Activated CD4-positive, alpha-beta memory T cell treated with anti-CD3 and anti-CD28 coated beads, Interleukin-2, amount 10 ng/mL, durations not matched to agents 7 days and 5 days (primary cell): ENCODE measurements at places on chromosomes 12 and 14. TPM values are rescaled to one million over a fixed set of nuclear protein-coding genes. Genes with fewer than 3 reads are reported as not detected.

DNA sequence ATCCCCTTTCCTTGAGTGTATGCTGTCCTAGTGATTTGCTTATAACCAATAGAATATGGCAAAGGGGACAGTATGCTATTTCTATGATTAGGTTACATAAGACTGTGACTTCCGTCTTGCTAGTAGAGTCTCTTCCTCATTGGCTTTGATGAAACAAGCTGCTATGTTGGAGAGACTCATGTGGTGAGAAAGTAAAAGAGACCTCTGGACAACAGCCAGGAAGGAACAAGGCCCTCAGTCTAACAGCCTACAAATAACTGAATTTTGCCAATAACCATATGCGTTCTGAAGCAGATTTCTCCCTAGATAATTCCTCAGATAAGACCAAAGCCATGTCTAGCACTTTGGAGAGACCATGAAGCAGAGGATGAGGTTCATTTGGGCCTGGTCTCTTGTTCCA, 134.5 kb upstream of the NAV3 start:
- no peaks in the 10 kb centered on the region for H3K4me1 ChIP-seq
- H3K27ac ChIP-seq: no peak overlapping the region
- H3K27me3 ChIP-seq: no peaks in the 10 kb centered on the region
- no peak overlapping the region for H3K4me3 ChIP-seq

- no peaks in the 10 kb centered on the region for H3K36me3 ChIP-seq
- no peaks in the 10 kb centered on the region for H3K4me1 ChIP-seq
- no peak overlapping the region for H3K27ac ChIP-seq
- no peak overlapping the region for H3K4me3 ChIP-seq
These were observed 13.3 kb upstream of the LRRC10 start for GRCh38 chr12:69623970-69624369.

DNA sequence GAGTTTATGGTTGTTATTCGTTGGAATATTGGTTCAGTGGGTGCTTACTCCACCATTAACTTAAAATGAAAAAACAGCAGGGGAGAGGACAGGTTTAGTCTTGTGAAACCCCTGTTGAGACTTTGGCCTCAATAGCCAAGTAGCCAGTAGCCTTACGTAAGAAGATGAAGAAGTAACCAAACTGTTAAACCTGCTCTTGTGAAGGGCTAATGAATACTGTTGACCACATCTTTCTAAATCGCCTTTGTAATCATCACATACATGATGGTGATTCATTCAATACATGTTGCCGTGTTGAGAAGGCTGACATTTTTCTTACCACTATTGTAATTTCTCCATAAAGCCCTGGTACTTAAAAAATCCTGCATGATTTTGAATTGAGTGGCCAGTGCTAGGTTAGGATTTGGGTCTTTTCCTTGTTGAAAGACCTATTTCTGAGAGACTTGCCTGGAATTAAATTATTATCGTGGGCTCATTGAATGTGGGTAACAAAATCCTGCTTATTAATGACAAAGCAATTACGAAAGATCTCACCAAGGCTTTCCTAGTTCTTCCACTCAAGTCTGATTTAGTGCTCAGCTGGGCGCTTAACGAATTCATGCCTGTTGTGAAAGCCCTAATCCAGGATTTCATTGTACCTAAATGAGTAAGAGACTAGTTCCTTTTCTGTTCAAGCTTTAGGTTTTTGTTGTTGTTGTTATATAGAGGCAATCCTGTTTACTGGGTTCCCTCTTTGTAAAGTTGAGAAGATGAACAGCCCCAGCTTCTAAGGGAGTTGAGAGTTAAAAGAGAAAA, 333.1 kb downstream of the FUT8 start:
- H3K4me1 ChIP-seq: no peaks in the 10 kb centered on the region
- H3K27me3 ChIP-seq: no peaks in the 10 kb centered on the region
- no peak overlapping the region for H3K4me3 ChIP-seq
- DNase-seq: no peak

GRCh38 chr14:94045101-94045500, 19.0 kb downstream of the OTUB2 start:
- H3K27me3 ChIP-seq: no peaks in the 10 kb centered on the region
- H3K36me3 ChIP-seq: peaks cover 37% of the 10 kb centered on the region
- no peak overlapping the region for H3K4me3 ChIP-seq
- no peak overlapping the region for H3K27ac ChIP-seq

GRCh38 chr14:100317912-100318808, 5.0 kb upstream of the SLC25A47 start:
- no peak overlapping the region for H3K27ac ChIP-seq
- peaks cover 5% of the 10 kb centered on the region for H3K4me1 ChIP-seq
- H3K4me3 ChIP-seq: peak overlapping the region; percentile 58
- H3K27me3 ChIP-seq: peaks cover 7% of the 10 kb centered on the region
- peak; percentile 71 for DNase-seq

DNA sequence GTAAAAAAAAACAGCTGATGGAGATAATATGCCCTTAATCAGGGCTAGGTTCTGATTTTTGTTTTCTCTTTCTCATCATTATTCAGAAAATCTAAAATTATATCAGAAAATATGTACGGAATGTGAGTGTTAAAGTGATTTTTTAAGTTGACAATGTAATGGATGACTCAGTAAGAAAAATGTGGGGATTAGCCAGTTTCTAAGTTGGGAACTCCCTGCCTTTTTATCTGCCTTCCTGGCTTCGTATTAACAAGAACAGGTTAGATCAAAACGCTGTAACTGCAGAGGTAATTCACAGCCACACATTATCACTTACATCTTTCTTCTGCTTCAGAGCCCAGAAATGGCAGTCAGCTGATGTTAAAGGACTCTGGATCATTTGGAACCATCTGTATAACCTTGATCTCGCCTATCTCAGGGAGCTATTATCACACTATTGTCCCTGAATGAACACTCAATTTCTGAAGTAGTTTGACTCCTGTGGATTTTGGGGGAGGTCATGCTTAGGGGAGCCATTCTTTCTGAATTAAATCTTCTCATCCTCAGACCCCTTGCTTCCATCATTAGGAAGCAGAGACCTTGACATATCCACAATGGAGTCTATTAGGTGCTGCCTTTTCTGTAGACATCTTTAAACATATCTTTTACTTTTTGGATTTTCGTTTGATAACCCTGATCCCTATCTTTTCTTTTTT, 135.7 kb upstream of the SLC16A7 start:
- no peak overlapping the region for H3K27ac ChIP-seq
- H3K36me3 ChIP-seq: no peaks in the 10 kb centered on the region
- H3K4me3 ChIP-seq: no peak overlapping the region
- peaks cover 1% of the 10 kb centered on the region for H3K27me3 ChIP-seq
- no peaks in the 10 kb centered on the region for H3K4me1 ChIP-seq
- DNase-seq: no peak

DNA sequence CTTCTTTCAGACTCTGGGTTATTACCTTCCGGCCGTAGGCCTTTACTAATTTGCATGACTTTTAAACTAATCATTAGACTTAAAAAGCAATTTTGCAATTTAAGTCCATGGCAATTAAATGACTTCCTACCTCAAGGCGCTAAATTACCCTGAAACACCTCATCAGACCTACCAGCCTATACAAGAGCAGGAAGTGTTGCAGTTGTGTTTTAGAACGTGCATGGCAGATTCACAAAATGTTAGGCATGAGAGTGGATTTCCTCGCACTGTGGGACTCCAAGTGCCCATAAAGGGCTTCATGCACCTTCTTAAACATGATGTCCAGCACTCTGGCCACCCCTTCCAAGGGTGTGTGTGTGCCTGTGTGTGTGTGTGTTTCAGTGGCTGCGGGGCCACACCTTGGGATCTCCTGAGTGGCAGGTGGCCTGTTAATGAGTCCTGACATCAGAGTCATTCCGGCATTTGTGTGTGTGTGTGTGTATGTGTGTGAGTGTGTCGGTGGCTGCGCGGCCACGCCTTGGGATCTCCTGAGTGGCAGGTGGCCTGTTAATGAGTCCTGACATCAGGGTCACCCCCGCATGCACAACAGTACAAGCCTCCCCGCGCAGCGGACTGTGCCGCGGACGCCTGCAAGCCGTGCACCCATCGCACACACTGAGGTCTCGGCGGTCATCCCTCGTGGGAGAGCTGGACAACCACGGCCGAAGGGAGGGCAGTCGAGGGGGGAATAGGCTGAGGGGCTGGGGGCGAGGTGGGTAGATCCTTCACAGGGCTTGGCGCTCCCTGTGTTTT, 900 bp downstream of the C2CD5 start:
- peaks cover 48% of the 10 kb centered on the region for H3K4me1 ChIP-seq
- peaks cover 52% of the 10 kb centered on the region for H3K36me3 ChIP-seq
- peaks cover 9% of the 10 kb centered on the region for H3K27me3 ChIP-seq
- peak overlapping the region; percentile 92 for H3K4me3 ChIP-seq

GRCh38 chr12:40175045-40175444, 49.8 kb upstream of the LRRK2 start:
- no peak for DNase-seq
- H3K36me3 ChIP-seq: no peaks in the 10 kb centered on the region
- no peak overlapping the region for H3K27ac ChIP-seq
- H3K4me1 ChIP-seq: no peaks in the 10 kb centered on the region

GRCh38 chr12:110379197-110379596, 24.3 kb downstream of the ANAPC7 start:
- DNase-seq: no peak
- H3K4me3 ChIP-seq: no peak overlapping the region
- no peak overlapping the region for H3K27ac ChIP-seq
- H3K27me3 ChIP-seq: no peaks in the 10 kb centered on the region
- H3K4me1 ChIP-seq: peaks cover 14% of the 10 kb centered on the region

- H3K27me3 ChIP-seq: peaks cover 34% of the 10 kb centered on the region
- no peaks in the 10 kb centered on the region for H3K36me3 ChIP-seq
- H3K27ac ChIP-seq: no peak overlapping the region
These were observed 23.6 kb downstream of the TMEM30B start for GRCh38 chr14:61257469-61258057.

GRCh38 chr12:29578070-29578469, 80.6 kb upstream of the OVCH1 start:
- H3K27ac ChIP-seq: no peak overlapping the region
- H3K36me3 ChIP-seq: no peaks in the 10 kb centered on the region
- no peak overlapping the region for H3K4me3 ChIP-seq
- DNase-seq: no peak
- no peaks in the 10 kb centered on the region for H3K4me1 ChIP-seq

DNA sequence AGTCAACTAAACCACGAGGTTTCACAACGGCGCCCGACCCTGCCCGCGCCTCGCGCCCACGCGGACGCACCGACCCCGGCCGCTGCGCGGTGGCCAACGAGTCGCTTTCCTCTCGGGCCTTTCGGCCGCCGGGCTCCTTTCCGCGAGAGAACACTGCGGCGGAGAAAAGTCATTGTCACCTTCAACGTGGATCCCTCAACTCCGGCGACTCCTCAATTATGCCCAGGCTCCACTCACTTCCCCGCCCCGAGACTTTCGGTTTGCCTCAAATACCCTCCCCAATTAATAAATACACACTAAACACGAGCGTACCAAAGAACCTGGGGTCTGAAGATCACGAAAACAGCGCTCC, 450 bp downstream of the SINHCAF start:
- H3K36me3 ChIP-seq: peaks cover 12% of the 10 kb centered on the region
- peaks cover 33% of the 10 kb centered on the region for H3K4me1 ChIP-seq
- DNase-seq: peak; percentile 32
- peak overlapping the region; percentile 95 for H3K27ac ChIP-seq
- H3K27me3 ChIP-seq: peaks cover under 1% of the 10 kb centered on the region
- peak overlapping the region; percentile 82 for H3K4me3 ChIP-seq

GRCh38 chr14:71579331-71579730, 352.9 kb upstream of the RGS6 start:
- H3K27me3 ChIP-seq: no peaks in the 10 kb centered on the region
- peaks cover 11% of the 10 kb centered on the region for H3K4me1 ChIP-seq
- H3K36me3 ChIP-seq: peaks cover 11% of the 10 kb centered on the region
- H3K4me3 ChIP-seq: no peak overlapping the region
- no peak for DNase-seq

DNA sequence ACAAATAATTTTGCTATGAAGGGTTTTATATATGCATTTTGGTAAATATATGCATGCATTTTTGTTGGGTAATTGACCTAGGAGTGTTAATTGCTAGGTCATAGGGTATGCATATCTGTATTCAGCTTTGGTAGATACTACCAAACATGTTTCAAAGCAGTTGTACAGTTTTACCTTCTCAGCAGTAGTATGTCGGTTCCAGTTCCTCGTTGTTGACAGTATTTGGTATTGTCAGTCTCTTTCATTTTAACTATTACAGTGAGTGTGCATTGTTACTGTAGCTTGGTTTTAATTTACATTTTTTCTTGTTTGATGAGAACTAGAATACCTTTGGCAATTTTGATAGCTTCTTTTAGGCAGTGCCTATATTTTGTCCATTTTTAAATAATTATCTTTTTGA, 98.9 kb downstream of the ARID2 start:
- DNase-seq: no peak
- no peak overlapping the region for H3K4me3 ChIP-seq
- H3K4me1 ChIP-seq: no peaks in the 10 kb centered on the region
- peaks cover 48% of the 10 kb centered on the region for H3K36me3 ChIP-seq
- no peaks in the 10 kb centered on the region for H3K27me3 ChIP-seq
- no peak overlapping the region for H3K27ac ChIP-seq

DNA sequence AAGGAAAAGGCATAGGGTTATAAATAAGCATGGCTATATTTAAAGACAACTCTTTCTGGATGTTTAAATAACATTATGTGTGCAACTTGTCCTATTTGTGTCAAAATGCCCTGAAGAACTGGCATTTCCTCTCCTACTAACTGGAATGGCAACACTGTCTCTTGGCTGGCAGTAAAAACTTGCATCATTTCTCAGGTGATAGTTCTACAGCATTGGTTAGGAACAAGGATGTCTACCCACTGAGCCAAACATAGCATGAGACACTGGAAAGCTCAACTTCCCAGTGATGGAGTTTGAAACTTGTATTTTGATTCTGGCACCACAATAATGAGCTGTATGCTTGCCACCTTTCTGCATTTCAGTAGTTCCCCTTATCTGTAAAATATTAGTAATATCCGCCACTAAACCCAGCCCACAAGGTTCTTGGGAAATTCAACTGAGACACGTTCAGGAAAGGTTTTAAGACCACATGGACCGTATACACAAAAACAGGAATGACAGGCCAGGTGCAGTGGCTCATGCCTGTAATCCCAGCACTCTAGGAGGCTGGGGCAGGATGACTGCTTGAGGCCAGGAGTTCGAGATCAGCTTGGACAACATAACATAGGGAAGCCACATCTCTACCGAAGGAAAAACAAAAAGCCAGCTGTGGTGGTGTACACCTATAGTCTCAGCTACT, 5.1 kb downstream of the SLC38A2 start:
- H3K27me3 ChIP-seq: no peaks in the 10 kb centered on the region
- H3K27ac ChIP-seq: peak overlapping the region; percentile 15
- DNase-seq: no peak
- peaks cover 78% of the 10 kb centered on the region for H3K4me1 ChIP-seq
- peaks cover 95% of the 10 kb centered on the region for H3K36me3 ChIP-seq
- peak overlapping the region; percentile 91 for H3K4me3 ChIP-seq

Gene RNFT2
- total RNA-seq: 9.8 TPM

Gene FUT8
- 85.0 TPM for total RNA-seq

Gene EXOC3L4
- total RNA-seq: not detected

Gene RND1
- total RNA-seq: 2.6 TPM
